Fibroblast of mammary gland (primary cell): ENCODE measurements at places on chromosomes 3 and 15.

DNA sequence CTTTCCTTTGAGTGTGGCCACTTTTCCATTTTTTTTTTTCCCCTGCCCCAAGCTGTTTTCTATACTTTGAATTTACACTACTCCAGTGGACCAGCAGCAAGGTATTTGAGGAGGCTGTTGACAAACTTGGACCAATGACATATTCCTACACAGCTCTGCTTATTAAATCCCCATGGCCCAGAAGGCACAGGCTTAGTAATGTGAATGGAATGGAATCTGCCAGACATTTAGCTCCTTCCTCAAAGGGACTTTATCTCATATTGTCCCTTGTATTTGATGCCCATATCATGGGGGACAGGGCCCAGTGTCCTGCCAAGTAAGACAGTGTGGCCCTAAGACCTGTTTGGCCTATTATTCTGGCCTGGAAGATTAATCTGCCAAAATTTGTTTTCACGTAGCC is 107.5 kb downstream of the CHCHD6 start:
- peak; percentile 63 for DNase-seq

- no peak for DNase-seq
Measured at GRCh38 chr15:75156326-75157215, 45.1 kb upstream of the C15orf39 start.

DNA sequence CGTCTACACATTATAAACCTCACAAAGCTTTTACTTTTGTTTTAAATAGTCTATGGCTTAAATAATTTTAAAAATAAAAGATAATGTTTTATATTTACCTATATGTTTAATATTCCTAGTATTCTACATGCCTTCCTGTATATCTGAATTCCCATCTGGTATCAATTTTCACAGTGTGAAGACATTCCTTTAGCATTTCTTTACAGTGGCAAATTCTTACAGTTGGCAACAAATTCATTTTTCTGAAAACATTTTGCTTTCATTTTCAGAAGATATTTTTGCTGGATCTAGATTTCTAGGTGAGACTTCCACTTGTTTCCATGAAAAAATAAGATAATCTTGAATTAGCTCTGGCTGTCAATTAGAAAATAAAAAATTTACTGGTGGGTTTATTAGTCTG is 471.4 kb upstream of the NAALADL2 start:
- DNase-seq = peak; percentile 6

- no peak for DNase-seq
Measured at GRCh38 chr3:122760453-122761271, 33.0 kb downstream of the HSPBAP1 start.

GRCh38 chr3:150384296-150385212 is 23.5 kb upstream of the TSC22D2 start:
- peak; percentile 24 for DNase-seq
